Stimulated activated CD8-positive, alpha-beta memory T cell treated with anti-CD3 and anti-CD28 coated beads, Interleukin-2, amount 100 ng/mL, for 1 hour (primary cell): ENCODE measurements at places on chromosomes 13 and 19.

- no peak for DNase-seq
These were observed 43.2 kb downstream of the SUGT1 start for GRCh38 chr13:52695856-52696255.

GRCh38 chr13:79457948-79458347 lies 23.0 kb upstream of the NDFIP2 start:
- no peak for DNase-seq

GRCh38 chr19:41249707-41250423 lies 14.3 kb upstream of the HNRNPUL1 start:
- no peak for DNase-seq

DNA sequence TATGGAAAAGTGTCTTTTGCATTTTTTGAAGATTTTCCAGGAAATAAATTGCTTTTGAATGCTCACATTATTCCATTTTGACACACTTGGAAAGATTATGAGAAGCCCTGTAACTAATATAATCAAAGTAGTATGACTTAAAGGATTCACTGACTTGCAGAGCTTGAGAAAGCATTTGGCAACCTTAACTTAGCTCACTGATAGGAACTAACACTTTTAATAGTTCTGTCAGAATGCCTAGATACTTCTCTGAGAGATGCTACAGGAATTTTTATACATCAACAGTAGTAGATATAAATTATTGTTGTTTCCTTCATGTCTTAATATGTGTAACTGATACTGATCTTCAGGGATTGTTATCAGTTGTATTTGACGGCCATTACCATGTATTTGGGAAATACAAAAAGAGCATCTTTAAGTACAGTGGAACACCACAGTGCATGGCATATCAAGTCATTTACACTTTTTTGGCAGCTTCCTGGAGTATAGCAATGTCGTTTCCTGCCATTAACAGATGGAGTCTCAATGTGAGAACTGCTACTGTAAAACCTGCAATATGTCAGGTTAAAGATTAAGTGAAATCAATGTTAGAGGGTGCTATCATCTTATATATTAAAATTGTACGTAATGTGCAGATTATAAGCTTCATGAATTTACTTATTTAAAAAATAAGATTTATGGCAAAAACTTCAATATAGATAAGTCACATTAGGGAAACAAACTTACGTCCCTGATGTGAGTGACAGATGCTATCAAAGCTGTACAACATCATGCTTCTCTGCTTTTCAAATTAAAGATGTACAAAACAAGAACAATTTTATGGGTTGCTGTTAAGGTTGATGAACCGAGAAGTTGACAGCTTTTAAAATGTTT lies 1159.8 kb upstream of the MIR17HG start:
- DNase-seq = no peak

DNA sequence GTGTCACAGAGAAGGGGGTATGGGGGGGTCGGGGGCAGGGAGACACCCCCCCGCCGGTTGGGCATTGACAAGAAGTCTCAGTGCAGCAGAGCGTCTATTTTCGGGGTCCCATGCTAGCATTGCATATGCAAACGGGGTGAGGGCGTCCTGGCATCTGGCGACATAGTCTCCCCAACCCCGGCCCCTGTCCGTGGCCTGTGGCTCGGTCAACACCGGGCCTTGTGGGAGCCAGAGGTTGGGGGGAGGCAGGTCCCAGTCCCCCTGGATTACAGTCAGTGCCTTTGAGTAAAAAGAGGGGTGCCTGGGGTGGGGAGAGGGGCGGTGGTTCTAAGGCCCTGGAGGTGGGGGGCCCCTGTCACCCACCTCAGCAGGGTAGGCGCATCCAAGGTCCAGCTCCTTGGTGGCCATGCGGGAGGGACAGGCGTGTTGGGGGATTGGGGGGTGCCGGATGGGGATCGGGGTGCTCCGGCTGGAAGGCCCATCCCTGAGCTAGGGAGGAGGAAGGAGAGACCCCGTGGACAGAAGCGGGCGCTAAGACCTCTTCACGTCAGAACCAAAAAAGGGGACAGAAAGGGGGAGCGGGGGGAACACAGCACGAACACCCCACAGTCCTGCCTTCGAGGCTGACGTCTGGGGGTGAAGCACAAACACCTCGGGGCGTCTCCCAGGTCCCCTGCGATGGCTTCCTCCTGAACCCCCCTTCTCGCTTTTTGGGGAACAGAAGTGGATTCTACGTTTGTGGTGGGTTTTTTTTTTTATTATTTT lies 20.9 kb downstream of the ZBTB7A start:
- no peak for DNase-seq

- DNase-seq = no peak
These were observed 954 bp upstream of the RASIP1 start for GRCh38 chr19:48741129-48741999.

DNA sequence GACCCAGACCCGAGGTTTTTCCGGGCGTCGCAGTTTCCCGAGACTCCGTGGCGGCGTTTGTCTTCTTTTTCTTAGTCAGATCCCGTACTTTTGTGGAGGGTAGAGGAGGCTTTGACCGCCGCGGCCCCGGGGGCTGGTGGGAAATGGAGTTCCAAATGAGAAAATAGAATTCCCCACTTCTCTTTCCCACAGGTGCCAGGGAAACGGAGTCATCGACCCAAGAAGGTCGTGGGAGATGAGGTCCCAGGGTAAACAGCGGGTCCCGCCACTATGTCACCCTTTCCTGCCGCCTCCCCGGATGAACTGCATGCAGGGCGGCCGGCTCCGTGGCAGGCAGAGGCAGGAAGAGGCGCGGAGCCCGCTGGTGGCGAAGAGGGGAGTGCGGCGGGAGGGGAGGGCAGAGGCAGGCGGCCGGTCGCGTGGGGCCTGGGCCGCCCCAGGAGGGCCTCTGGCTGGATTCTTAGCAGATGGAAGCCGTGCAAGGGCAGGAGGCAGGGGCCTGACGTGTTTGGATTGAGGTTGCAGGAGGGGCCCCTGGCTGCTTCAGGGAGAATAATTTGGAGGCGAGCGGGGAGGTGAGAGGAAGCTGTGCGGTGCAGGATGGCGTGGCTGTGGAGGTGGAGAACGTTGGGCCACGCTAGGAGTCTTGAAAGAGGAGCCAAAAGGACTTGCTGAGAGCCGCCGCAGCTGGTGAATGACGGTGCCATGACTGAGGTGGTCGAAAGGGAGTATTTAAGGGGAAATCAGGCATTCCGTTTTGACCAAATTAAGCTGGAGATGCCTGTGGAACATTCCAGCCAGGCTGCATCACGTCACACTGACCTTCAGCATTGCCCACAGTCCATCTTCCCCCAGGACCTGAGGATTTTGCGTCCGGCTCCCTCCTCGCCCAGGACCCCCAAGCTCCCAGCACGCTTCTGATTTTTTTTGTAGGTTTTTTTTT lies 11.7 kb downstream of the CYTH2 start:
- no peak for DNase-seq

- DNase-seq = no peak
These were observed 17.9 kb downstream of the GAS6 start for GRCh38 chr13:113845723-113846635.

- no peak for DNase-seq
These were observed 562.5 kb downstream of the LMO7 start for GRCh38 chr13:76198568-76199163.

DNA sequence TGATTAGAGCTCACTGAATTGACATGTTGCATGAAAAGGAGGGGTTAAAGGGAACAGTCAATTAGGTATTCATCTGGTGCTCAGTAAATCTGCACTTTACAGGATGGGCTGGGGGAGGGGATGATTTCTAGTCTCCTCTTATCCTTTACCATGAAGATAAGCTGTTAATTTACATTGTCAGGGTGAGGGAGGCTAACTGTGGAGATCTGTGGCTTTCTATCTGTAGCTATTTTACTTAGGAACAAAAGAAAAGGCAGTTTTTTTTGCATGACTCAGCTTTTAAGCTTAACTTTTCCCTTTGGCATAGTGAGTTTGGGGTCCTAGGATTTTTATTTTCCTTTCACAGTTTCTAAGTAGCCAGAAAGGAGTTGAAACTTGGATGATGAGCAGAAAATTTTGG lies 253.3 kb downstream of the LMO7 start:
- DNase-seq = no peak

GRCh38 chr19:11504502-11505031 lies 1.1 kb downstream of the ZNF653 start:
- DNase-seq = no peak

GRCh38 chr19:42271045-42271419 lies 2.0 kb downstream of the CIC start:
- no peak for DNase-seq
